ENCODE measurements at places on chromosomes 4 and X.

- no peak for DNase-seq
Measured at GRCh38 chrX:56797574-56798338, 68.7 kb downstream of the NBDY start.

DNA sequence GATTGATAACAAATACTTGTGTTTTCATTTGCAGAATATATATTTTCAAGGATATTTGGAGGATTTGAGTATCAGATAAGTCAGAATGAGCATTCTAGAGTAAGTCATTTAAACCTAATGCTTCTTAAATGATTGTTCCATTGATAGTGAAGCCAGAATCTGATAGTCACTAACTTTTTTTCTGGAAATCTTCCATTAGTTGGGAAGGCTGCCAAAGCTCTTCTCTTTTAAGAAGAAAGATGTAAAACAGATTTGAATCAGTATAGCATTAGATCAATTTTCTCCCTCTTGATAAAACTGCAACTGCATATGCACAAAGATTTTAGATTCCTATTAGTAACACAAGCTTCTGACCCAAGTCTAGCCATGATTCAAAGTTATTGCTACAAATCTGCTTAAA is 256.7 kb downstream of the SPOCK3 start:
- DNase-seq = no peak

GRCh38 chr4:14188214-14188613 is 560.7 kb upstream of the BOD1L1 start:
- no peak for DNase-seq

GRCh38 chr4:188737251-188738002 is 598.2 kb downstream of the TRIML1 start:
- no peak for DNase-seq

DNA sequence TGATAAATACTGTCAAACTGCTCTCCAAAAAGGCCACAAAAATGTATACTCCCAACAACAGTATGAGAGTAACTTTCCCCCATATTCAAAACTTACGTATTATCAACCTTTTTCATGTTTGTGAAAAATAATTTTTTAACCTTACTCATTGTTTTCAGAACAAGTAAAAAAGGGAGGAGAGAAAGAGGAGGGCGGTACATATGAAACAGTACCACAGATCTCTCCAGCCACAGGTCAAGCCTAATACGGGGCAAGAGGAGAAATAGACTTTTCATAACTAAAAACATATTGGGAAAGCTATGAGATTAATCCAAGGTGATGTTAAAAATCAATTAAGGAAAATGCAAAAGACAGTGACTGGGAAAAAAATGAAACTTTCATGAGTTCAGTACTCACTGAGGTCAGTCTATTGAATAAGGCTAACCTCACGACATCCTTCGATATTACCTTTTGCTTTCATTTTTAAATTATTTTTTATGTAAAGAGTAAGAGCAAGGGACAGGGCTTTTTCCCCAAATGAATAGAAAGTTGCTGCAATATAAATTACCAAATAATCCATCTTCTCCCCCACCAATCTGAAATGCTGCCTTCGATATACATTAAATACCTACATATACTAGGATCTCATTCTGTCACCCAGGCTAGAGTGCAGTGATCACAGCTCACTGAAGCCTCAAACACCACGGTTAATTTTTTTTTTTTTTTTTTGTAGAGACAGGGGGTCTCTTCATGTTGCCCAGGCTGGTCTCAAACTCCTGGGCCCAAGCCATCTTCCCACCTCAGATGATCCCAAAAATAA is 25.3 kb downstream of the FBXW7 start:
- no peak for DNase-seq

- DNase-seq = no peak
Measured at GRCh38 chr4:16977081-16977480, 78.6 kb upstream of the LDB2 start.

DNA sequence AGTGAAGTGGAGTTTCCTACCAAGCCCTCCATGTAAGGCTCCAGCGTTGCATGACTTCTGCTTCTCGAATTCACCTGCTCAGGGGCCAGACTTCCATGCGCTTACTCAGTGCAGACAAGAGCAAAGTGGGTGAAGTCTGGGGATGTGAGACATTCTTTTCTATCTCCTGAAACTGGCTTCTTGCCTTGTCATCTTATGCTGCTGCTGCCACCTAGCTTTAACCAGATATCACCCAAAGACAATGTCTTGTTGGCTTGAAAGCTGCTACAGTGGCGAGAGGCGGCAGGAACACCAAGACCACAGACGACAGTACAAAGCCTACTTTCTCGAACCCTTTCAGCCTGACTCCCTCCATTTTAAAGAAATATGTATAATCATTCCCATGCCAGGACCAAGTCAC is 103.6 kb upstream of the ADGRG2 start:
- no peak for DNase-seq

DNA sequence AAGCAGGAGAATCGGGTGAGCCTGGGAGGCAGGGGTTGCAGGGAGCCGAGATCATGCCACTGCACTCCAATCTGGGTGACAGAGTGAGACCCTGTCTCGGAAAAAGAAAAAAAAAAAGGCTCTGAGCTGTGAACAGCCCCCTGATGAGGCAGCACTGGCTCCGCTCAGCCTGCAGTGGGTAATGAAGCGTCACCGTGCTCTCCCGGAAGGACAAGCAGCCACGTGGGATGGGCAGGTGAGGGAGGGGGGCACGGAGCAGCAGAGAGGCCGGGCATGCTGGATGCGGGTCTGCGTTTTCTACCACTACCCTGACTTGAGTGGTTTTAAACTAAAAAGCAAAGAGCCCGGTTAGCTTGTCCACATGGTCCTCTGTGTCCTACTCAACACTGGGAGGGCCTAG is 15.5 kb downstream of the TACC3 start:
- no peak for DNase-seq

GRCh38 chrX:153764786-153765137 is 713 bp downstream of the PLXNB3 start:
- DNase-seq = no peak

- DNase-seq = no peak
Measured at GRCh38 chr4:145528601-145529000, 46.9 kb downstream of the SMAD1 start.

- DNase-seq = no peak
Measured at GRCh38 chr4:6960154-6960553, 50.5 kb downstream of the TBC1D14 start.

DNA sequence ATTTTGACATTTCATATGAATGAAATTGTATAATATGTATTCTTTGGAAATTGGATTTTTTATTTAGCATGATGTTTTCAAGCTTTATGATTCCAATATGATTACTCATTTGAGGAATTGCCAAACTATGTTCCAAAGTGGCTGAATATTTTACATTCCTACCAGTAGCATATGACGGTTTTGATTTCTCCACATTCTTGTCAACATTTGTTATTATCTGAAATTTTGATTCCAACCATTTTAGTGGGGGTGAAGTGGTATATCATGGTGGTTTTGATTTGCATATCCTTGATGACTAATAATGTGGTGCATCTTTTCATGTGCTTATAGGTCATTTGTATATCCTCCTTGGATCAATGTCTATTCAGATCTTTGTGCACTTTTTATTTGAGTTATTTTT is 2.6 kb upstream of the BEX1 start:
- DNase-seq = no peak

GRCh38 chr4:82989575-82990429 is 20.8 kb downstream of the LIN54 start:
- peak; percentile 31 for DNase-seq

- DNase-seq = no peak
Measured at GRCh38 chr4:5224340-5224739, 173.1 kb downstream of the STK32B start.

DNA sequence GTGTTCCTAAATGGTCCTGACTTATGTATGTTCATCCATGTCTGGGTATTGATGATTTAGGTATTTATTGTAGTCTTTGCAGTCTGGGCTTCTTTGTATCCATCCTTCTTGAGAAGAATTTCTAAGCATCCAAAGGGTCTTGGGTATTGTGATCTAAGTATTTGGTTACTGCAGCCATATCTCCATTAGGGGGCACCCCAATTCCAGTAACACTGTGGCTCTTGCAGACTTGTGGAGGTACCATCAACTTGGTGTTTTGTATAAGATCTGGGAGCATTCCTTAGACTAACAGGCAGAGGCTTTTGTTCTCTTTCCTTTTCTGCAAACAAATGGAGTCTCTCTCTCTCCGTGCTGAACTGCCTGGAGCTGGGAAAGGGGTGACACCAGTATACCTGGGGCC is 113.7 kb upstream of the NEXMIF start:
- DNase-seq = no peak

DNA sequence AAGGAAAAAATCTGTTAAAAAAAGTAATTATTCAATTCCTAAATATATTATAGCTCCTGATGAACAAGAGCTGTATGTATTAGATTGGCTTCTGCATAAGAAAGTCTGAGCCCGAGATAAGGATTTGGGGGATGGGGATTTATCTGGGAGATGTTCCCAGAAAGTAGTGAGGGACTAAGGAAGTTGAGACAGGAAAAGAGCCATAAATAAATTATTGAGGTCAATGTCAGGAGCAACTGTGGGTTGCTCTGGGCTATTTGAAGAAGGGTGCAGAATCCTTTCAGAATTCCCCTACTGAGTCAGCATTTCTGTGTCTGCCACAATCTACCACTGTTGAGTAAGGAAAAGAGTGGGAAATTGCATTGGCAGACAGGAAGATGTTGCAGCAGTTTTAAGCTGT is 3.1 kb upstream of the TDO2 start:
- DNase-seq = no peak

GRCh38 chr4:121213940-121214339 is 49.8 kb upstream of the TNIP3 start:
- no peak for DNase-seq

- DNase-seq = no peak
Measured at GRCh38 chr4:168736860-168737805, 240.3 kb downstream of the PALLD start.

DNA sequence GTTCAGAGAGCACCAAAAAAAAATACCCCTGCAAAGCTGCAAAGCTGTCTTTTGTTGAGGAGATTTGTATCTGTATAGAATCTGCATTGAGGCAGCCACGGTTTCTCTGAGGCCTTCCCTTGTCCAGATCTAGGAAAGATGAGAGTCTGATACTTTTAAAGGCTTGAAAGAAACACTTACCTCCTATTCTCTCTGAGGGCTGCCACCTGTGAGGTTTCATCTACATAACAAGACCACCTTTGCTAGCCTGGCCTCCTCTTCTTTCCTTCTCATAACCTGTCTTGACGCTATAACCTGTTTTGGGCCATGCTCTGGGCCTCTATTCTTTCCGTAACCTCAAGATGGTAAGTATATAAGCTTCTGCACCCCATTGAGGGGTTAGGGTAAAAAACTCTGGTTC is 779.6 kb upstream of the HTR2C start:
- DNase-seq = no peak

DNA sequence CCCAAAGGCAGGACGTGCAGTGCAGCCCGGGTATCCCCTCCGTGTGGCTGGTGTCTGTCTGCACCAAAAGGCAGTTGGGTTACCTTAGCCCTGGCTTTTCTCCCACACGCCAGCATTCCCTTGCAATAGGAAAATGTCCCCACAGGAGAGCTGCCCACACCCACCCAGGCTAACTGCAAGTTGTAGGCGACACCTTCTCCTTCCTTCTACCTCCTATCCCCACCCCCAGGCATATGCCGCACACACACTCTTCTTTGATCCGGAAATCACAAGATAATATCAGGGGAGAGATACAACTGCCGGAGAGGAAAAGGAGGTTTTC is 444 bp upstream of the APBB2 start:
- DNase-seq = no peak
